ENCODE measurements at places on chromosomes 2 and 18. TPM values are rescaled to one million over a fixed set of nuclear protein-coding genes. Genes with fewer than 3 reads are reported as not detected.
A peak's percentile ranks its signal among the peaks of the same experiment; 100 is the strongest.

DNA sequence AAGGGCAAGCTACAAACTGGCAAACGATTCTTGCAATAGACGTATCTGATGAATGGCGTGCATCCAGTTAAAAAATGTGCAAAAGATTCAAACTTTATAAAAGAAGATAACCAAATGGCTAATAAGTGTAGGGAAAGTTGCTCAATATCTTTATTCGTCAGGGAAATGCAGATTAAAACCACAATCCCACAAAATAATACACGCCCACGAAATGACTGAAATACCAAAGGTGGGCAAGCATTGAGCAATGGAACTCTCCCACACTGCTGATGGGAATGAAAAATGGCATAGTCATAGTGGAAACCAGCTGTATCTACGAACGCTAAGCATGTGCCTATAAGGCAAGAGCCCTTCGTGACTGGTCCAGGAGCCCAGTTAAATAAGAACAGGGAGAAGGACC, 168.6 kb upstream of the SIX2 start:
- DNase-seq: peak; percentile 97

- no peak for DNase-seq
These were observed 1.8 kb downstream of the CCDC141 start for GRCh38 chr2:179048099-179048498.

GRCh38 chr2:60516383-60516811, 37.1 kb downstream of the BCL11A start:
- DNase-seq: peak; percentile 34

GRCh38 chr18:21997207-21998143, 171.9 kb upstream of the GATA6 start:
- peak; percentile 65 for DNase-seq

- no peak for DNase-seq
These were observed 145.9 kb upstream of the LHCGR start for GRCh38 chr2:48901416-48901815.

GRCh38 chr2:225009768-225010167, 32.5 kb downstream of the DOCK10 start:
- no peak for DNase-seq

- peak; percentile 24 for DNase-seq
These were observed 380.6 kb upstream of the REG3G start for GRCh38 chr2:78644854-78645253.

DNA sequence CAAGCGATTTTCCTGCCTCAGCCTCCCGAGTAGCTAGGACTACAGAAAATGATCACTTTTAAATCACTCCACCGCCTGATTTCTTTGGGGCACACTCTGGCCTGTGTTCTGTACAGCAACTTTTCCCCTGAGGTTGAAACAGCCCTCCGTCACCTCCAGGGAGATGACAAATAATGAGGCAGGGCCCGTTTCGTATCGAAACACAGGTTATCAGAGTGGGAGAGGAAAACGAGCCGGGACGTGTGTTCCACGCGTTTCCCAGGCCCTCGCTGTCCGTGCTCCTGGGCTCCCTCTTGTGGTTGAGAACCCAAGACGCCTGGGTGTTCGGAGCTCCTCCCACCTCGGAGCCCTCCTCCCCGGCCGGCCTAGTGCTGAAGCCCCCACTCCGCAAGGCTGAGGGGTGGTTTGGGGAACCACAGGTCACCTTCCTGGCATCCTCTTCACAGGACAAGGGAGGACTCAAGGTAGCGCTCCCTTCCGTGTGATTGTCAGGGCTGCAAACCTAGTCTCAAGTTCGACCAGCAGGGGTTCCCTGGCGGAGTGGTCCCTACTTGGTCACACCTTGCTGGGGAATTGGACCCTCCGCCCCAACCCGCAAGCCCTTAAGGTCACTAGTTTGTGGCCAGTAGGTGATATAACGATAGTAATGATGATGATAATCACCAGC, 12.8 kb downstream of the ATP6V1B1 start:
- peak; percentile 84 for DNase-seq

- DNase-seq: no peak
These were observed 675.5 kb downstream of the LRP1B start for GRCh38 chr2:141455211-141455826.

DNA sequence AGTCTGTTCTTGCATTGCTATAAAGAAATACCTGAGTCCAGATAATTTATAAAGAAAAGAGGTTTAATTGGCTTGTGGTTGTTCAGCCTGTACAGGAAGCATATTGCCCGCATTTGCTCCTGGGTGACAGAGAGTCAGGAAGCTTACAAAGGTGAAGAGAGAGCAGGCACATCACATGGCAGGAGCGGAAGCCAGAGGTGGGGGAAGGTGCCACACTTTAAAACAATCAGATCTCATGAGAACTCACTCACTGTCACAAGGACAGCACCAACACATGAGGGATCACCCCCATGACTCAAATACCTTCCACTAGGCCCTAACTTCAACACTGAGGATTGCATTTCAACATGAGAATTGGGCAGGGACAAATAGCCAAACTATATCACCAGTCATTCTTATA, 124.8 kb upstream of the COL5A2 start:
- DNase-seq: no peak

DNA sequence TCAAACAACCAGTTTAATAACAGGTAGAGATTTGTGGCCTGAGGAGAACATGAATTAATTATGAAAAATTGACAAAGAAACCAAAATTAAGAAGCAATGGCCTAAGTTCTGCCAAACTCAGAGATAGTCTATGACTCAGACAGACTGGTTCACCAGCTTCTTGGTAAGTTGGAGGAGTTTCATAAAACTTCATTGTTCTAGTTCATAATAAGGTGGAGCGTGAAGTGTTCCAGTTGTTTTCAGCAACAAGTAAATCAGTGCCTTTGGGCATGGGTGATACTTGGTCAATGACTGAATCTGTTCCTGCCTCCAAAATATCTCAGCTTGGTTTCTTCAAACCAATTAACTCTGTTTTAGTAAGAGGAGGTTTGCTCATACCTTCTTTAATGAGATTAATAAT, 40.0 kb downstream of the SLC40A1 start:
- DNase-seq: no peak

DNA sequence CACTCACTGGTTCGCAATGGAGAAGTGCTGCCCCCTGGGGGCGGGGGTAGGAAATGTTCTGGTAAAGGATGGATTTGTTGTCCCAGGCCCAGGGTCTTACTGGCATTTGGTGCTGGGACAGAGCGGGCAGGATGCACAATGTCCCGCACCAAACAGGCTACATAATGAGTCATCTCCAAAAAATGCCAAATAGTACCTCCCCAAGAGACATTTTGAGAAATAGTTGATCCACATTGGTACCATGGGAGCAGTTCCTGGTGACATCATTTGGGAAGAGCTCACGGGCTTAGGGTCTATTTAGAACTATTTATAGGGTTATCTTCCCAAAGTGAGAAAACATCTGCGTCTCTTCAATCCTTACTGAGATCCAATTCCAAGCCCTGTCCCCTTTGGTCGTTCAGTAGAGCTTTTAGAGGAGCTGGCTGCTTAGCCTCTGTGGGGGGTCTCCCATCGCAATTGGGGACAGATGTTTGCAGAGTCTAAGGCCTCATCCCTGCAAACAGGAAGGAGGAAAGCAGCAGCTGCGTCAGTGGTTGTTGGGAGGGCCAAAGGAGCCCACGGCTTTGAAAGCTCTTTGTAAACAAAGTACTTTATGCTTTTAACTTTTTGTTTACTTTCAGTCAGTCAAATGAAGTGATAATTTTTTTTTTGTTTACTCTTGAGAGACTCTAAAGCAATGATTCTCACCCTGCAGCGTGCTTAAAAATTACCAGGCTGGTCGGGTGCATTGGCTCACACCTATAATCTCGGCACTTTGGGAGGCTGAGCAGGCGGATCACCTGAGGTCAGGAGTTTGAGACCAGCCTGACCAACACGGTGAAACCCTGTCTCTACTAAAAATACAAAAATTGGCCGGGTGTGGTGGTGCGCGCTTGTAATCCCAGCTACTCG, 49.3 kb downstream of the GREB1 start:
- peak; percentile 73 for DNase-seq

DNA sequence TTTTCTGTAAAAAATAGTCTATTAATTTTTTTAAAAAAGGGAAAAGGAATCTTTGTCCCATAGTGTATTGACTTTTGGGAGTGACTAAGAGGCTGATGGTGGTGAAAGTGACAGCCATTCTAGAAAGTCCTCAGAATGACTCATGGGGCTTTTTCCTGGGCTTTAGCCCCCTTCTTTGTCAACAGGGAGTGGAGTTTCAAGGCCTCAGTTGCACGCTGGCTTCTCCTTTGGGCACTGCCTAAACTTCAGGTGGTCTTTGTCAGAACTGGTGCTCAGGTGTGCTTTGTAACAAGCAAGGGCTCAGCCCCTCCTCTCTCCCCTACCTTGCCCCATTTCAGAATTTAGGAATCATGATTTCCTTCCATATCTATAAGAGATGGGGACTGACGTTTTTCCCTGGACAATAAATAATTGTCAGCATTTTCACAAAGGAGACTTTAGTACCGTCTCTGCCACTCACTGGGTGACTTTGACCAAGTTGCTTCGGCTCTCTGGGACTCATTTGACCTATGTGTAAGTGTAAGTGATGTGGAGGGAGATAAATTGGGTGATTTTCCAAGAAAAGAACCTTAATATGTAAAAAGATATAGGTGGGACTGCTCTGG, 61.2 kb upstream of the IGFBP2 start:
- DNase-seq: no peak

DNA sequence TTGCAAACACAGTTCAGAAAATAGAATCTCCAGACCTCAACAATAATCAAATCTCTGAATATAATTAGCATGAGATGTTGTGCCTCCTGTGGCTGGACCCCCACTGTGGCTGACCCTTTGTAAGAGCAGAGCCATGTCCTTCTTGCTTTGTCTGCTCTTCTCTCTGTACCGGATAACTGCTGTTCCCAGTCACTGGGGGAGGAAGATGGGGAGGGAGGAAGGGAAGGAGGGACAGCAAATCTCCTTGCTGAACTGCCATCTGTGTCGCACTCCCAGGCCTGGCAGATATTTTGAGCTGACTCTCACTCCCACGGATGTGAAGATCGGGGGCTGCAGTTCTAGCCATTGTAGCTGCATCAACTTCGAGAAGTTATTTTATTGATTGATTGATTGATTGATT, 319.0 kb upstream of the CXCR4 start:
- DNase-seq: no peak

- no peak for DNase-seq
These were observed 156.4 kb downstream of the SLC39A10 start for GRCh38 chr2:195813421-195813820.

DNA sequence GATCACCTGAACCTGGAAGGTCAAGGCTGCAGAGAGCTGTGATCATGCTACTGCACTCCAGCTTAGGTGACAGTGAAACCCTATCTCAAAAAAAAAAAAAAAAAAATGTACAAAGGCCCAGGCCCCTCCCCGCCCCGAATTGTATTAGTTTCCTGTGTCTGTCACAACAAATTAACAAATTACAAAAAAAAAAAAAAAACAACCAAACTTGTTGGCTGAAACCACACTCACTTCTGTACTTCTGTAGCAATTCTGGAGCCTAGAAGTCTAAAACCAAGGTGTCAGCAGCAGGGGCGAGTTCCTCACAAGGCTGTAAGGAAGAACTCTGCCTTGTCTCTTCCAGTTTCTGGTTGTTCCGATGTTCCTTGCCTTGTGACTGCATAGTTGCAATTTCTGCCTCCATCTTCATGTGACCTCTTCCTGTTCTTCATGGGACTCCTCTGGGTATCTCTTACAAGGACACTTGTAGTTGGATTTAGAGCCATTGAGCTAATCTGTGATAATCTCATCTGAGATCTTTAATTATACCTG, 100.8 kb upstream of the ZSWIM2 start:
- no peak for DNase-seq

DNA sequence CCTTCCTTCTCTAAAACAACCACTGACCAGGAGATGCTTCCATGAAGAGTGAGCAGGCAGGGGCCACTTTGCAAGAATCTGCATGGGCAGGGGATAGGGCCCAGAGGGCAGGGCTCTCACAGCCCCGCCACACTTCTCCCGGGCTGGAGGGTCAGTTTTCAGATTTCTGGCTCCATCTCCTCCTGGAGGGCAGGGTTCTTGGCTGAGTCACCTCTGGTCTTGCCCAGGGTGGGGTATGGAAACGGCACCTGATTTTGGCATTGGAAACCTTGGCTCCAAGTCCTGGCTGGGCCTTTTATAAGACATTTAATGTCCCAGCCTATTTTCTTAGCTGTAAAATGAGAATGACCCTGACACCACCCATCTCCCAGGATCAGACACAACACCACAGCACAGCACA, 27.6 kb upstream of the ASPRV1 start:
- DNase-seq: peak; percentile 53

DNA sequence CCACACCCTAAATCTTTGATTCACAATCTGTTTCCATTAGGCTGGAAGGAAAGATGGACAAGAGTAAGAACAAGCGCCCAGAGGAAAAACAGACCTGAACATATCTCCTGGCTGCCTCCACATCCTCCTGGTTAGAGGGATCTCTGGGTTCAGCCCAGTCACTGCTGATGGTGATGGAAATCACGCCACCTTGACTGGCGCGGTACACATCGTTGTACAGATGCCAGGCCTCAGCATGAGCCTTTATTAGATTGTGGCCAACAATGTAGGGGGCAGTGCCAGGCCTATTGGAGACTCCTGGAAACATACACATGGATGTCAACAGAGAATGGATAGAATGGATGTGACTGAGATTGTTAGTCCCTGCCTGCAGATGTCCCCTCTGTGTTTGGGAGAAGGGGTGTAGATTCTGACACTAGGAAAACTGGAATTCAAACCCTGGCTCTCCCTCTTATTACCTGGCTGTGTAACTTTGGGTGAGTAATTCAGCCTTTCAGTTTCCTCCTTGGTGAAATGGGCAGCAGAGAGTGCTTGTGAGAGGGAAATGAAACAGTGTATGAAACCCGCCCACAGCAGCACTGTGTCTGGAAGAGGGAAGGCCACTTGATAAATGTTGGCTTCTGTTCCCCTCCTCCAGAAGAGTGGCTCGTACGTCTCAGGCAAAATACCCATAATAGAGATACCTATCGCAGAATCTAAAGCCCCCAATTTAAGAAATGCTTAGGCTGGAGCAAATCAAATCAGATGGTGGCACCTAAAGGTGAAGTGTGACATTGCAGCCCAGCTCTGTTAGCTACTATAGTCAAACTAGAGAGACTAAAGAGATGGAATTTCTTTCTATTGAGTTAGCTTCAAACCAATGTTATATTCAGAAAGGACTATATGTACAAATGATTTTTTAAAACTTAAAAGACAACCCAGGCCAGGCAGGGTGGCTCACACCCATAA, 36.2 kb downstream of the LCT start:
- DNase-seq: no peak

DNA sequence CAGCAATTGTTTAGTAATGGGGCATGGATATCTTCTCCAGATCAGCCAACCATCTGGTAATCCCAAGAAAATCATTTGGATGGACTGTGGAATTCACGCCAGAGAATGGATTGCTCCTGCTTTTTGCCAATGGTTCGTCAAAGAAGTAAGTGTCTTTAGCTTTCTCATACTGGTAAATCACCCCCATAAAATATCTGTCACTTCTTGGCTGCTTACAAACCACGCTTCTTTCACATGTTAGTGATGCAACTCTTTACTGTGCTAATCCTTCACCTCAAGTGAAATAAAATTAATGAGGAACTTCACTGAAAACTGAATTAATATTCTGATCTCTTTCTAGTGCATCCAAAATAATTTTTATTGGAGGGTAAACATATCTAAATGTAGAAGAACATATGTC, 18.9 kb downstream of the CPO start:
- DNase-seq: no peak

The MERTK gene
- 0.49 TPM for total RNA-seq

The KCNJ3 gene
- not detected for total RNA-seq

The CABYR gene
- total RNA-seq: 3.0 TPM

The ALK gene
- not detected for total RNA-seq

The SRD5A2 gene
- not detected for total RNA-seq

The ERBB4 gene
- total RNA-seq: not detected

The CNRIP1 gene
- total RNA-seq: 2.4 TPM

Measured in MCF 10A (cell line).